ENCODE measurements at places on chromosomes 1 and 21. TPM values are rescaled to one million over a fixed set of nuclear protein-coding genes. Genes with fewer than 3 reads are reported as not detected.

SUCO gene
- 36.1 TPM for polyA plus RNA-seq

PBXIP1 gene
- polyA plus RNA-seq = 164 TPM

AMY2A gene
- not detected for polyA plus RNA-seq

PGLYRP3 gene
- not detected for polyA plus RNA-seq

WASF2 gene
- 66.3 TPM for polyA plus RNA-seq

CASZ1 gene
- 59.0 TPM for polyA plus RNA-seq

Measured in forelimb muscle (tissue), 1 donor.